ENCODE measurements at places on chromosomes 1 and 21. TPM values are rescaled to one million over a fixed set of nuclear protein-coding genes. Genes with fewer than 3 reads are reported as not detected.

DNA sequence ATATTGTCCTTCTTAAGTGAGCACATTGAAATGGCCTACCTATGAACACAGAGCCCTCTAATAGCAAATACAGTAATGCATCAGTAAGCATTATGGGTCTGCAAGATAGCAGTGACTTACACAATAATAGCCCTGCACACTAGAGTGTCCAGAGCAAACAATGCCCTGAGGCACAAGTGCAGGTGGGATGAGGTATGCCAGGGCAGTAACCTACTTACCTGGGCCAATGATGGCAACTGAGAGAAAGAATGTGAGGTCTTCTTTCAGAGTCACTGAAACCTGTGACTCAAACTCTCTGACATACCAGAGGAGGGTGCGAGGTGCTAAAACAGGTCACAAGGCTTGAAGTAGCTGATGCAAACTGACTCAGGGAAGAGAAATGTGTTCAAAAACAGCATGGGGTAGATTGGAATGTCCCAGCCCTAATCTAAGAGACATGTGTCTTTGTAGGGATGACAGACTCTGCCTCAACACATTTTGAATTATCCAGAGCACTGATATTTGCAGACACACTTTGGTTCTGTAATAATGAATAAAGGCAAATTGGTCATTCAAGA is 168.5 kb upstream of the RUNX1 start:
- DNase-seq, result no peak

- no peak for DNase-seq
Measured at GRCh38 chr1:229410370-229410691, 23.6 kb downstream of the ACTA1 start.

DNA sequence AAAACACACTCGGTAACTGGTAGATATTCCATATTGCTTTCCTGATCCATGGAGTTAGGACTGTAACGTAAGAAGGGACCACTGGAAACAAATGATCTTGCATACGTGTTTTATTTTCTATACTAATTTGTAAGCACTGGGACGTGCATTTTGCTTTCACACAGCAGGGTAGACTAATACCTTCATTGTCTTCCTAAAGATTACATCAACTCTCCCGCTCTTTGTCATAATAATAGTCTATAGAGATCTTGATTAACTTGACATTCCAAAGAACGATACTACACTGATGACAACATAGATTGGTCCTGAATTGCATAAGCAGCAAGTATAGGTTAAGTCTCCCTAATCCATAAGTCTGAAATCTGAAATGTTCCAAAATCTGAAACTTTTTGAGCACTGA is 166.5 kb downstream of the FAF1 start:
- DNase-seq, result no peak

DNA sequence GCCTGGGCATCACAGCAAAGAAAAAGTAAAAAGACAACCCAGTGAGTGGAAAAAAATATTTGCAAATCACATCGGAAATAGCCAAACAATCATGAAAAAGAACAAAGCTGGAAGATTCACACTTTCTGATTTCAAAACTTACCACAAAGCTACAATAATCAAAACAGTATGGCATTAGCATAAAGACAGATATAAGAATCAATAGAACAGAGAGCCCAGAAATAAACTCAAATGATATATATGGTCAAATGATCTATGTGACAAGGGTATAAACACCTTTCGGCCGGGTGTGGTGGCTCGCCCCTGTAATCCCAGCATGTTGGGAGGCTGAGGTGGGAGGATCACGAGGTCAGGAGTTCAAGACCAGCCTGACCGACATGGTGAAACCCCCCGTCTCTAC is 13.5 kb downstream of the ACOT7 start:
- no peak for DNase-seq

DNA sequence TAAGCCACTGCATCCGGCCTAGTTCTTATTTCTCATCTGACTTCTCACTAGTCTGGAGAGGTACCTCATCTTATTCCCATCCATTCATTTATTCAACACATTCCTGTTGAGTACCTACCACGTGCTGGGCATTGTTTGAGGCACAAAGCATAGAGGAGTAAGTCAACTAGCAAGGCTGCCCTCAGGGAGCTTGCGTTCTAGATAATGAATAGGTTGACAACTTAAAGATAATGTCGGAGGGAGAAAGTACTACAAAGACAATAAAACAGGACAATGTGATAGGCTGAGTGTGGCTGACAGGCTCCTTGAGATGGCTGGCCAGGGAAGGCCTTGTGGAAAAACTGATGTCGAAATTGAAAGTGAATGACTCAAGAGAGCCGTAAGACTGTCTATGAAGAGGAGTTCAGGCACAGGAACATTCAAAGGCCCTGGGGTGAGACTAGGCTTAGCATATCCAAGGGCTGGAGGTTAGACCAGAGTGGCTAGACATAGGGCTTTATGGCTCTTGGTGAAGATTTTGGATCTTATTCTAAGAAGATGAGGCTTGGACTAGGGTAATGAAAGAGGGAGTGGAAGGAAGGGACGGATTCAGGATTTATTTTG is 18.3 kb downstream of the SPATA21 start:
- no peak for DNase-seq

The SLC1A7 gene
- total RNA-seq, result not detected

DNA sequence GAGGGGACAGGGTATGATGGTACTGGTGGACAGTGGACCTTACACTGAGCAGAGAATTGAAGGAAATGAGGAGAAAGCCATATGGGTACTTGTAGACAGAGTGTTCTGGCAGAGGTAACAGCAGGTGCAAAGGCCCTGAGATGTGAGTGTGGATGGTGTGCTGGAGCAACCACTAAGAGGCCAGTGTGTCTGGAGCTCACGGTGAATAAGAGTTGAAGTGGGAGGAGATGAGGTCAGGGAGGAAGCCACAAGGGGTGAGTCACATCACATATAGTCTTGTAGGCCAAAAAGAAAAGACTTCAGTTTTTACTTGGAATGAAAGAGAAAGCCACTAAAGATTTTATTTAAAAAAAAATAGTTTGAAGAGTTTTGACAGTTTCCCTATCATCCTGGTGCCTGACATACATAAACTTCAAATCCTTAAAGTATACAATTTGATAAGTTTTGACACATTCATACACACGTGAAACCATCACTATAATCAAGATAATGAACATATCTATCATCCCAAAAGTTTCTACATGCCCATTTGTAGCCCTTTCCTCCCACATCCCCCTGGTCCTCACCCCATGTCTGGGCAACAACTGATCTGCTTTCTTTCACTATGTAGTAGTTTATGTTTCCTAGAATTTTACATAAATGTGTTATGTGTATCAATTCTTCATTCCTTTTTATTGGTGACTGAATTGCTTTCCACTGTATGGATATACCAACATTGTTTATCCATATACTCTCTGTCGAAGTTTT is 148.4 kb downstream of the GPATCH2 start:
- peak; percentile 73 for DNase-seq

DNA sequence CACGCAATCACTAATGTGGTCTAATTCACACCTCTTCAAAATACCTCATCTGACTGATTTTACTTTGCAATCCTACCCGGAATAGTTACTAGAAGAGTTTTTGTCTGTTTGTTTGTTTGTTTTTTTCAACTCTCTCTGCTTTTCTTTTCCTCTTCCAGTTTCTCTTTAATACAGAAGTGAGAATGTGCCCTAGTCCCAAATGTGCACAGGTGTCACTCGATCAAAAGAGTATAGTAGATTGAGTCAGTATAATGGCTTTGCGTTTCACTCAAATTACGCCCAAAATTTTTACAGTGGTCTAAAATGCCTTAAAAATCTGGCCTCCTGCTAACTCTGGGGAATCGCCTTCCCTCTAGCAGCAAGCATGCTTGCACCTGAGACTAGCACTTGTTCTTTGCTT is 1536.8 kb downstream of the KCNT2 start:
- DNase-seq, result no peak

- DNase-seq, result no peak
Measured at GRCh38 chr1:53822931-53823330, 15.2 kb downstream of the NDC1 start.

The PCBP3 gene
- total RNA-seq, result 3.9 TPM

- DNase-seq, result no peak
Measured at GRCh38 chr1:15937146-15937545, 38.8 kb downstream of the ZBTB17 start.

DNA sequence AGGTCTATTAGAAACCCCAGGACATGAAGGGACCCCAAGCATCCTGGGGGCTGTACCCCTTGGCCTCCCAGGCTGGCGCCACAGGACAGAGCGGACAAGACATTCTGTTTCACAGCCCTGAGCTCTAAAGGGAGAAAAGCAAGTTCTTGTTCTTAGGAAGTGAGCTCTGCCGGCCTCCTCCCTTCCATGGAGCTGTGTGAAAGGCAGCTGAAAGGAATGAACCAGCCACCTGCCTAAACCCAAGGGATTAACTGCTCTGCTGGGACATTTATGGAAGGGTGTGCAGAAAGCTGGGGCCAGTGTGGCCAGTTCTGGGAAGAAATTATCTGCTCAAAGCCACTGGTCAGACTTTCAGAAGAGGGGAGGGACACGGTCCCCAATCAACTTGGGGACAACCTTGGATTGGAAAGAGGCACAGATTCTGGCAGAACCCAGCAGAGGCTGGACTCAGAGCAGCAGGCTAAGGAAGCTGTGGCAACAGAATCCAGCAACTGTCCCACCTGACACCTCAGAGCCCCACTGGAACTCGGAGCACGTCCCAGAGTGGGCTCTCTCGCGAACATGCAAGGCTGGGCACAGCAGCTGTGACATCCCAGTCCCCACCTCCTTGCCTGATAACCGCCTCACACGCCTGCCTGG is 2.1 kb downstream of the KLHL21 start:
- DNase-seq, result no peak

GRCh38 chr1:153025797-153026196 is 5.2 kb upstream of the SPRR1B start:
- no peak for DNase-seq

DNA sequence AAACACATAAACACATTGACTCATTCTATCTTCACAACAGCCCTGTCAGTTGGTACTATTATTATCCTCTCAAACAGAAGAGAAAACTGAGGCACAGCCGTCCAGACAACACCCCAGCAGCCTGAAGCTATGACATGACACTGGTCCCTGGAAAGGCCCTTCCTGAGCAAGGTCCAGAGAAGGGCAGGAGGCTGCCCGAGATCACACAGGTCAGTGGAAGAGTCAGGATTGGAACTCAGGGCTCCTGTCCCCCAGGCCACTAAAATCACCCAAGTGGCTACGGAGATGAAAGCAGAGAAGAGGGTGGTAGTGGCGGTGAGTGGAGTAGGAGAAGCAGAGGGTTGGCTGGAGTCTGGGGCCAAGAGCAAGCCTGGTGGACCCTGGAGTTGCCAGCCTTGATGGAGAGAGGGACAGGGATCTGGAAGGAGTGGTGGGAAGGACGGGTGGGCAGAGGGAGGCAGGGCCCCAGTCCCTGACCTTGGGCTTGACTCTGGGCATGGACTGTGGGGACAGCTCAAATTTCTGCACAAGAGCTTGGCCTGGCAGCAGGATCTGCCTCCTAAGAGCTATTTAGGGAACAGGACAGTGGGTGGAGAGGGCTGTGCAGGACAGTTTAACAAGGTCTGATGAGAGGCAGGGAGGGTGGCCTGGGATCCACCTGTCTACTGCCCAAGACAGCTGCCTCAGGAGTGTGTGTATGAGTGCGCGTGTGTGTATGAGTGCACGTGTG is 15.8 kb downstream of the MYOM3 start:
- DNase-seq, result no peak

DNA sequence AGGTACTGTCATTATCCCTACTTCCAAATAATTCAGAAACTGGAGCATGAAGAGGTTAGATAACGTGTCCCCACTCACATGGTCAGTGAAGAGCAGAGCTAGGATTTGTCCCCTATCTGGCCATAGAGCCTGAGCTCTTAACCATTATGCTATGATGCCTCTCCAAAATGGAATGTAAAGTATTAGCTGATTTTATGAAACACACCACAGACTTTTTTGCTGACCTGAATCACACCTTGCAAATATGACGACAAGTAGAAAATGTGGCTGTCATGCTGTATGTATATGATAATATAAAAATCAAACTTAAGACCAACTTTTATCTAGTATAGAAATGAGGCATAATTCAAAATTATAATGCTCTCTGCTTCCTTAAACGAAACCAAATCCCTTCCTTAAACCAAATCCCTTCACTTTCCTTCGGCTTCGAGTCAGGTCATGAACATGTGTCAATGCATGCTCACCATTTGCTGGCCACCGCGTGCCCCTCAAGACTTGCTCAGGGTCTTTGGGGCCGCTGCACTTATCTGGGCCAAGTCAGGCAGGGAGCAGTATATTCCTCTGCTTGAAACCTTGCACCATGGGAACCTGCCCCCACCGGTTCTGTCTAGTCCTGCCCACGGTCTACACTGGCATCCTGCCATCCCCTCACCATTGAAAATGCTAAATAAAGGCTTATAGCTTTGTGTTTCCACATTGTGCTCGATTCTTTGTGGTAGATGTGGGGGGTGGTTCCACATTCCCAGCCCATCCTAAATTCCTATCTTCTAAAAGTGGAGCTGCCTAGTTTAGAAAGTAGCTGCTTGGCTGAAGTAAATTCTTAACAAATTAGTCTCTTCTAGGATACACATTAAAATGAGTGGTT is 1.6 kb upstream of the TMCC2 start:
- DNase-seq, result no peak

GRCh38 chr21:43618940-43619339 is 40.3 kb downstream of the HSF2BP start:
- DNase-seq, result no peak

The EDARADD gene
- 5.4 TPM for total RNA-seq

The S100A3 gene
- not detected for total RNA-seq

The RNF186 gene
- total RNA-seq, result not detected

The FCRL2 gene
- total RNA-seq, result not detected

DNA sequence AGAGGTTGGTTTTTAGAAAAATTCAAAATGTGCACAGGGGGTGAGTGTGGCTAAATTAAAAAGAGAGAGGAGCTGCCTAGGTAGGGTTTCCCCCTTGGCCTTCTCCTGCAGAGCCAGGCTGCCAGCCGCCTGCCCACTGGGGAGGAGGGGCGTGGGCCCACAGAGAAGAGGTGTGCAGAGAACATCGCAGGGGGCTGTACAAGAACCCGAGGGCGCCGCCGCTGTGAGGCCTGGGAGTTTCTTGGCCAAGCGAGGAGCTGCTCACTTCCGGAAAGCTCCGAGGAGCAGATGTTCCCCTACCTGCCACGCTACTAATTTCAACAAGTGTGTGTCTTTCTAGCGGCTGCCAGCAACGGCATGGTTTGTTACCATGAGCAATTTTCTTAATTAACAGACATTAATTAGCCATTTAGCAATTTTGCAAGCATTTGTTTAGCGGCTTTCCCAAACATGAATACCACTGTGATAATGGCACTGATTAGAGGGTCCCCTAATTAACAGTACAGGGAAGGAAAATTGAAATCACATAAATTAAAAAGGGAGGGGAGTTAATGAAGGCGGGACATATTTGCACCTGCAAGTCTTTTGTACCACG is 59.7 kb downstream of the MRPL37 start:
- DNase-seq, result no peak

DNA sequence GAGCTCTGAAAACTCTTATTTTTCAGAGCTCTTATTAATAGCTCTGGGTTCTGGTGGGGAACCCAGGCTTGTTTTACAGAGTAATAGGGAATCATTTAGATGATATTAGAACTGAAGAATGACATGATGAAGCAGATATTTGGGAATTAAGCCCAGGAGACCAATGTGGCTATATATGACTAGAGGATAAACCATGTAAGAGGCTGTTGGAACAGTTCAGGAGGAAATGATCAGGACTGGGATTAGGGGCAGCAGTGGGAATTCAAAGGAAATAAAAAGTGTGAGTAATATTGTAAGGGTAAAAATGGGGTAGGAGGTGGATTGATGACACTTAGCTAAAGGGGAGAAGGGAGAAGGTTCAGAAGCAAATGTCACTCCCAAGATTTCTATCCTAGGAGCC is 58.6 kb downstream of the GIPC2 start:
- DNase-seq, result no peak

GRCh38 chr1:24195874-24196273 is 8.8 kb upstream of the IFNLR1 start:
- DNase-seq, result no peak

- no peak for DNase-seq
Measured at GRCh38 chr1:224781800-224782199, 147.7 kb upstream of the DNAH14 start.
